GM10248 (cell line): ENCODE measurements at places on chromosomes 5 and 9.

DNA sequence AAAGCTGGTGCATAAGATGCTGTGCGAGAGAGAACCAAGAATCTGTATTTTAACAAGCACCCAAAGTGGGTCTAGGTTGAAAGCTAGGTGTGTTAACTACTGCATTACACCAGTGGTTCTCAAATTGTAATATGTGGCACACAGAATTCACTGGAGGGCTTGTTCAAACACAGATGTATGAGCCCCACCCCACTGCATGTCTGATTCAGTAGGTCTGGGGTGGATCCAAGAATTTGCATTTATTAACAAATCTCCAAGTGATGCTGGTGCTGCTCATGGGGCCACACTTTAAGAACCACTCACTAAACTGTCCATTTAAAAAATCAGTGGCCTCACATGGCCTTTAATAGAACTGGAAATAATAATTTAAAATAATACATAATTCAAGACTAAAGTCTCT is 40.4 kb downstream of the LPAR1 start:
- no peak for DNase-seq

GRCh38 chr9:93562157-93562556 is 14.2 kb upstream of the PHF2 start:
- no peak for DNase-seq

- peak; percentile 58 for DNase-seq
Measured at GRCh38 chr5:178324481-178325310, 92.1 kb upstream of the PHYKPL start.

- DNase-seq = no peak
Measured at GRCh38 chr5:62909326-62909725, 330.7 kb downstream of the LRRC70 start.

DNA sequence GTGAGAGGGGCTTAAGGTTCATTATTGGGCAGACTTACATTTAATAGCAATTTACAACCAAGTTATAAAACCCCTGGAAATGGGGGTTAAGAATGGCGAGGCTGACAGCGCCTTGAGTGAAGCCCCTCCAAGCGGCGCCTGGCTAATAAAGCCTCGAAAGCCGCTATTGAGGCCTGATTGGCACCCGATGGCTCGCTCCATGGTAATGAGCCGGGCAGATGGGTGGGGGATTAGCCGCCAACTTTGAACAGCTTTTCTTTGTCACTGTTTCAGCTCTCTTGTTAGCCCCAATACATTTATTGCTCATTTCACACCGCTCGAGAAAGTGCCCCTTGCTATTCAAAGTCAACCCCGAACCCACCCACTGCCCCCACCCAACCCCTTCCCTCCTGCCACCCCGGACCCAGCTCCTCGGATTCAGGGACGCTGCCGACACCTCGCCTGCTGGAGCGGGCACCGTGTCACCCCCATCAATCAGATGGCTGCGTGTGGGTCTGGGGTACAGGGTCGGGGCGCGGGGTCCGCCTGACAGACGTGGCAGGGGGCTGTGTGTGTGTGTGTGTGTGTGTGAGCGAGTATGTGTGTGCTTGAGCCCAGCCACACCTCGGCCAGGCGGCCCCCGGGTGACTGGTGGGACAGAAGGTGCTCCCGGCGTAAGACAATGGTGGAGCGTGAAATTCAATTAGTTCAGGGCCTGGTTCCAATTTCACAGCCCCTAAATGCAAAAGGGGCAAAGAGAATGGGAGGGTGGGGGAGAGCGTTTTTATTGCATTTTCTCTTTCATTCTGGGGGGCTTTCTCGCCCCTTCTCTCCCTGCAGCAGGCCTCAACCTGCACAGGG is 34.2 kb downstream of the ASS1 start:
- DNase-seq = no peak

DNA sequence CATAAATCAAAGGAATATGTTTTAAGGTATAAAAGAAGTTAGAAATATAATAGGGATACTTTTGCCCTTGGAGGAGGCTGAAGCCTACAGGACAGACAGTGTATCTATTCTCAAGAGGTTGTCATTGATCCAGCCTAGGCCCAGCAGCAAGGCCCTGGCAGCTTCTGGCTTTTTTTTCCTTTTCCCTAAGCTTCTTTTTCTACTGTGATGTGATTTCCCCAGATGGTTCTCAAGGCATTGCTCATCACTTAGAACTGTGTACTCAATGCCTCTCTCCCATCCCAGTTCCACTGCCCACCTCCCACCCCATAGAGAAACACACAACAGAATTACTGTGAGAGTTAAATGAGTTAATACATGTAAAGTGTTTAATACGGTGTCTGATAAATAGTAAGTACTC is 88.6 kb downstream of the SLC44A1 start:
- DNase-seq = no peak

GRCh38 chr5:65103756-65104440 is 335.2 kb downstream of the CWC27 start:
- DNase-seq = no peak

- DNase-seq = peak; percentile 67
Measured at GRCh38 chr5:80082731-80083100, 47.6 kb downstream of the THBS4 start.

GRCh38 chr9:4066120-4066519 is 233.7 kb downstream of the GLIS3 start:
- no peak for DNase-seq

GRCh38 chr9:36543916-36544315 is 28.8 kb upstream of the MELK start:
- DNase-seq = no peak

- no peak for DNase-seq
Measured at GRCh38 chr9:5870691-5871090, 20.0 kb upstream of the MLANA start.

DNA sequence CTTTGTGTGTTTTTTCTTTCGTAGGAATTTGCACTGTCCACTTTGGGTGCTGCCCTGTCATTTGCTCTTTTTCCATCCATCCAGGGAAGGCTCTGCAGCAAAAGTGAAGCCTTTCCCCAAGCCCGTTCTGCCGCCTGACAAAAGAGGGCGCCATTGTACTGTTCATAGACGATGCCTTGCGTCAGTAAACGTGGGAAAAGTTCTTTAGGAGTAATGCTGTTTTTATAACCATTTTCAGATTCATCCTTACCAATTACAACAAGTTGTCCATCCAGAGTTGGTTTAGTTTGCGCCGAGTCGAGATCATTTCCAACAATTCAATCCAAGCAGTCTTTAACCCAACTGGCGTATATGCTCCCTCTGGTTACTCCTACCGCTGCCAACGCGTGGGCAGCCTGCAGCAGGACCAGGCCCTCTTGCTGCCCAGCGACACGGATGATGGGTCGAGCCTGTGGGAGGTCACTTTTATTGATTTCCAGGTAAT is 34.3 kb upstream of the RPS23 start:
- peak; percentile 31 for DNase-seq

DNA sequence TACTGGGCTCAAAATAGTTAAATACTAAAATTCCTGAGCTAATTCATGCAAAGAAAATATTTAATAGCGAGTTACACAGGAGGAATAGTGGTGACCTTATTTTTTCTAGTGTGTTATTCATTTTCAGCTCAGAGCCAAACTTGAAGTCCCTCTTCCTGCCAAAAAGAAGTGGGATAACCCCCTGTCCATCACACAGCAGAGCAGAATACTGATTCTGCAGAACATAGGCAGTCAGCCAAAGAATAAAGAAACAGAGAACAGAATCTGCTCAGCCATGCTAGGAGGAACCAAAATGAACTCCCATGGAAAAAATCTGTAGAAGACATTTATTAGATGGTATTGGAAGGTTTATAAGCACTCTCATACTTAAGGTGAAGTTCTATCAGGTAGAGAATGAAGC is 49.4 kb upstream of the GRIN3A start:
- DNase-seq = no peak

GRCh38 chr5:139696894-139697658 is 48.9 kb downstream of the CXXC5 start:
- peak; percentile 61 for DNase-seq

DNA sequence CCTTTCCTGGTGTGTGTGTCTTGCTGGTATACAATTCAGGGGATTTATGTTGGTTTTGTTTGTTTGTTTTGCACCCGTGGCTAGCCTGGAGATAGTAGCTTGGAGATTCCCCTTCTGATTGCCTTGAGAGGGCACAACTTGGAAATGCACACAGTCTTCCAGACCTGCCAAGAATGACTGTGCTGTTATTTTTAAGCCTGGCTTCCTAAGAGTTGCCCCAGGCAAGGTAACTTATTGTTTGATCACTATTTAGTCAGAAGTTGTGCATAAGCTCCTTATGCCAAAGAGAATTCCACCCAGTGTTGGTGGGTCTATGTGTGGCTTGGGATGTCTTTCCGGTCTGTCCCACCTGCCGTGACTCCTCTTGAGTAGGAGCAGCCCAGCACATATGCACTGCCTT is 421.9 kb upstream of the KCNN2 start:
- no peak for DNase-seq

- peak; percentile 62 for DNase-seq
Measured at GRCh38 chr9:137878146-137878941, 762 bp downstream of the CACNA1B start.

GRCh38 chr5:171544913-171545765 is 125.7 kb downstream of the FGF18 start:
- DNase-seq = no peak

DNA sequence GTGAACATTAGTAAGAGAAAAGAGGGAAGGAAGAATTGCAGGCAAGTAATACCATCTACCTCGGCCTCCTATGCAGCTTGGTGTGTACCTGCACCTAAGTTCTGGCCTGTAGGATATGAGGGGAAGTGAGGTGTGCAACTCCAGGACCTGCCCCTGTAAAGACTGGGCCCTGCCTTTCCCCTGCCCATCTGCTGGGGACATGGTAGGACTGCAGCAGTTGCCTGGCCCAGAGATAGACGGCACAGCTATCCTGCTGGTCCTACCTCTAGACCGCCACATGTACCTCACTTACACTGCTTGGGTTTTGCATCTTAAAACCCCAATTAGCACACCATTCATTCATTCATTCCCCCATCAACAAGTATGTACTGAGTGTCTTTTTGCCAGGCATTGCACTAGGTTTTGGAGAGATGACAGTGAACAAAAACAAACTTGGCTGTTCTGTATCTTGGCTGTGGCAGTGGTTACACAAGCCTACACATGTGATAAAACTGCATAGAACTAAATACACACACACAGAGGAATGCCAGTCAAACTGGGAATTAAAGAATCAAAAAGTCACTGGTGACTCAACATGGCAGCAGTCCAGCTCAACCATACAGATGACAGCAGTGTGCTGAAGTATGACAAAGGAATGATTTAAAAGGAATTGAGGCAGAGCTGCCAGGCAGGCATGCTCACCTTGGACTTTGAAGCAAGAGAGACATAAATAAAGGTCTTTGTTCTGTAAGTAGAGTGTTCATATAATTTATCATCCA is 23.3 kb upstream of the MGAT1 start:
- no peak for DNase-seq

DNA sequence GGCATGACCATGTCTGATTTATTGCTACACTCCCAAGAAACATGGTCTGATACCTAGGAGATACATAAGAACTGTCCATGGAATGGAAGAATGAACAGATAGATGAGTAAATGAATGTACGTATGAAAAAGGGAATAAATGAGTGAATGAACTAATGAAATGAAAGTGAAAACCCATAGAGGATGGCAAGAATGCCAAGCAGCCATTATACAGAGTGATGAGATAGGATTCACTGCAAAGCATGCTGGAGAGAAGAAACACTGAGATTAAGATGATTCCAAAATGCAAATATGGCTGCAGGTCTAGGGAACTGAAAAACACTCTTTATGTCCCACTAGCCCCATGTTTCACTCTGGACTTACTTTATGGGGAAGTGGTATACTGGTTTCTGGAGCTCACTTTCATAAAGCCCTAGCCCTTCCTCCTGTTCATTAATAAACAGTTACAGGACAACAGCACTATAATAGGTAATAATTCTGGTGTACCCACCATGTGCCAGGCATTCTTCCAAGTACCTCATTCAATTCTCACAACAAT is 170.3 kb upstream of the RAD23B start:
- peak; percentile 24 for DNase-seq

- DNase-seq = no peak
Measured at GRCh38 chr5:181188700-181189362, 16.2 kb downstream of the TRIM7 start.

DNA sequence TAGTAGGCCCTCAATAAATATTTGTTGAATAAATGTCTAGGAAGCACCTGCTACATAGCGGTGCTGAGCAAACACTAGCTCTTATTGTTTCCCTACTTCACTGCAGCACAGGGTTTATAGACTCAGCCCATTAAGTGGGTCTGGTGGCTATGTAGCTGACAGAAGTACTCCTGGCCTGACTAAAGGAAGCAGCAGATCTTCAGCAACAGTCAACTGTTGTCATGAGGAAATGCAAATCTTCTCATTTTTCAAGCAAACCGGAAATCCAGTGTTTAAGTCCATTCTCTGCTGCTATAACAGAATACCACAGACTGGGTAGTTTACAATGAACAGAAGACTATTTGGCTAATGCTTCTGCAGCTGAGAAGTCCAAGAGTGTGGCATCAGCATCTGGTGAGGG is 2.8 kb upstream of the TEX10 start:
- DNase-seq = no peak

GRCh38 chr5:115584501-115584900 is 17.8 kb downstream of the TICAM2 start:
- DNase-seq = no peak

DNA sequence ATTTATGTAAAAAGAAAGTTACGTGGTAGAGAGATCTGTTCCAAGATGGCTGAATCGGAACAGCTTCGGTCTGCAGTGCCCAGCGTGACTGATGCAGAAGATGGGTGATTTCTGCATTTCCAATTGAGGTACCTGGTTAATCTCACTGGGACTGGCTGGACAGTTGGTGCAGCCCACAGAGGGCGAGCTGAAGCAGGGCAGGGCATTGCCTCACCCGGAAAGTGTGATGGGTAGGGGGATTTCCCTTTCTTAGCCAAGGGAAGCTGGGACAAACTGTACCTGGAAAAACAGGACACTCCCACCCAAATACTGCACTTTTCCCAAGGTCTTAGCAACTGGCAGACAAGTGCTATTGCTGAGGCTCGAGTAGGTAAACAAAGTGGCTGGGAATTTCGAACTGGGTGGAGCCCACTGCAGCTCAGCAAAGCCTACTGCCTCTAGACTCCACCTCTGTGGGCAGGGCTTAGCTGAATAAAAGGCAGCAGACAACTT is 13.1 kb upstream of the HSD17B4 start:
- DNase-seq = no peak

- no peak for DNase-seq
Measured at GRCh38 chr9:113504725-113505590, 41.4 kb downstream of the RGS3 start.

- DNase-seq = no peak
Measured at GRCh38 chr9:34675869-34676268, 13.4 kb upstream of the CCL27 start.

GRCh38 chr9:137786511-137786920 is 91.1 kb upstream of the CACNA1B start:
- no peak for DNase-seq

GRCh38 chr9:27888661-27889295 is 315.5 kb upstream of the C9orf72 start:
- peak; percentile 37 for DNase-seq

DNA sequence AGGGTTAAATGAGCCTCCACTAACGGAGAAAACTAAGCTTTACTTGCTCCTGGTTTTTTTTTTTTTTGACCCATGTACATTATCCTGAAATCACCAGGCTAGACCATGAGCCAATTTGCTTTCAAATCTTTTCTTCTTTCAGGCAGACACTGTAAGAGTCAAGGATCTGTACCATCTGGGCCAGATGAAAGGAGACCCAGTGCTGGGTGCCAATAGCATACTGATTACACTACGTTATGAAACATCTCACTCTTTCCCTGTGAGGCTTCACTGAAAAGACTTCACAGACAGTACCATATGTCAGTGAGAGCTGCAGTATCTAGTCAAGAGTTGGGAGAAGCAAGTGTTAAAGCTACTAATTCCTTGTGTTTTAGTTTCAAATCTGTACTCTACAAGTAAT is 161.2 kb upstream of the PTPRD start:
- no peak for DNase-seq
